T-cell (primary cell): ENCODE measurements at places on chromosomes 3 and 15. TPM values are rescaled to one million over a fixed set of nuclear protein-coding genes. Genes with fewer than 3 reads are reported as not detected.

Gene SCG5
- total RNA-seq: not detected

- no peak for DNase-seq
These were observed 47.3 kb downstream of the P3H2 start for GRCh38 chr3:190073264-190074008.

DNA sequence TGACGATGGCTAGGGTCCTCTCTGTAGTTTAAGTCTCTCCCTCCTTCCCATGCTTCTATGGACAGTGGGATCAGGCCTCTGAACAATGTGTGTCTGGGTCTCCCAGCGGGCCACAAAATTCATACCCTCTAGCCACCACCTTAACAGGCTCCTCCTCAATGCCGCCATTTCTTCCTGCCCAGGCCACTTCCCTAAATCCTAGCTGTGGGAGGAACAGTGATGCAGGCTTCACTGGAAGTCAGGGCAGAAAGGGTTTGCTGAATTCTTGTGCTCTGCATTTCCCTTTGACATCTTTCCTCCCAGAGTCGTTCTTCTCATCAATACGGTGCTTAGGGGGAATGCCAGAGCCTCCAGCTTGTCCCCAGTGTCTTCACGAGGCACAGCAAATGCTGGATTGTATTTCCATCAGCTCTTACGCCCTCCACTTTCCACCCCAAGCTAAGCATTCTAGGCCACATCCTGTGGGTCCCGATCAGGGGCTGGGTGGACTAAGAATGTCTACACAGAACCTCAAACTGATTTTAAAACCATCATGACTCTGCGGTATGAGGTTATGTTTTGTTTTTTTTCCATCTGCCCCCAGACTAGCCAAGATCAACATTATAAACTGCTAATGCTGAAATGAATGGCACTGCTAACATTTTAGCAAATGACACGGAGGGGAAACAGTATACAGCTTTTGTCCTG, 11.9 kb upstream of the LDHAL6B start:
- DNase-seq: no peak

DNA sequence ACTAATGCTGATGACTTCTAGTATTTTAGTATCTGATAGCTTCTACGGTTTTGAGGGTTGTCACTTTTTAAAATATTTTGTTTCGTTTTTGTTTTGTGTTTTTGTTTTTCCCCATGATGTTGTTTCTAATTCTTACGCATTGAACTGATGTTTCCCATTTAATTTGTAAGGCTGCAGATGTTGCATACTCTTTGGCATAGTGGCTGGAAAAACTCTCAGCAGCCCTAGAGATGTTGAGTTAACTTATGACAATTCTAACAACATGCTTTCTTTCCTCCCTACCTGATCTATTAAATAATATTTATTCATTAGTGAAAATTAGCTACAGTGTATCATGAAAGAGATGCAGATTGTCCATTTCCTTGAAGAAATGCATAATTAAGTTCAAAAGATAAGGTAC, 559.3 kb upstream of the GRM7 start:
- DNase-seq: no peak

Gene TBL1XR1
- 123 TPM for total RNA-seq

- no peak for DNase-seq
These were observed 476.8 kb downstream of the C3orf38 start for GRCh38 chr3:88626456-88627120.

DNA sequence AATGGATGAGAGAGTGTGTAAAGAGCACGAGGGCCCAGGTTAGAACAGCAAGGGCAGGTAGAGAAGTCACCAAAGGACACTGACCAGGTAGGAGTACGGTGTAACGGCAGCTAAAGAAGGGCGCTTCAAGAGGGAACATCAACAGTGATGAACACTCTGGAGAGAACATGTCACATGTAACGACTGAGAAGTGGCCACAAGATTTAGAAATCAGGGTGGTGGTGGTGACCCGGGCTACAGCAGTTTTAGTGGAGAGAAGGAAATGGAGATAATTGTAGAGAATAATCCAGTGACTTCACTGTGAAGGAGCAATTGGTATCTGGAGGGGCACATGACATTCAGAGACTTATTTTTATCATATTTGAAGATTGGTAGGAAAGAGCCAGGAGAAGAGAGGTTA, 1.2 kb upstream of the C15orf40 start:
- DNase-seq: no peak

DNA sequence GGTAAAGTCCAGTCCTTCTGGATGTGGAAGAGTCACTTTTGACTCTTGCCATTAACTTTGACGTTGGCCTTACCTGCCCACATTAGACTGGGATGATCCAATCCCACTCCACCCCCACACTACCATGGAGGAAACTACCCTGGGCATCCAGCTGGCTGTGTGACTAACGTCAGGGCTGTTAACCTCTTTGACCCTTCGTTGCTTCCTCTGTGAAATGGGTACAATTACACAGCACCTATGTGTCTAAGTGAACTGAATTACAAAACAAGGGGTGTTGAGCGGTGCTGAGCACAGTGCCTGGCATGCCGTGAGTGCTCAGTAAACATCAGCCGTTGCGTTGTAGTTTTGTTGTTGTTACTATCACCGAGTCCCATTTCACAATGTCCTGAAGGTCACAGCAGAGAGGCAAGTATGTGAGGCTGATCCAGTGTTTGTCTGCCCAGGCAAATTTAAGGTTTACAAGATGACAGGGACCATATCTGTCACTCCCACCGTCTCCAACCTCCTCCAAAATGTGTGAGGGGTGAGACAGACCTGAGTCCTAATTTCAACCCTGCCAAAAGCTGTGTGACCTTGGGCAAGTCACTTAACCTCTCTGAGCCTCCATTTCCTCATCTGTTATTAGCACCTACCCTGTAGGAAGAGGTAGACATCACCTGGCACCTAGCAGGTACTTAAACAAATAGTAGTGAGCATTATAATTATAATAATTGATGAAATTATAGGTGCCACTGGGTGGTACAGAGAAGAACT, 20.9 kb downstream of the WNT7A start:
- no peak for DNase-seq

- DNase-seq: no peak
These were observed 87.1 kb downstream of the ARNT2 start for GRCh38 chr15:80491163-80491847.

Gene SERPINI2
- total RNA-seq: not detected

GRCh38 chr3:42762046-42762724, 10.9 kb downstream of the CCDC13 start:
- no peak for DNase-seq

GRCh38 chr3:44365952-44366351, 27.4 kb downstream of the TCAIM start:
- DNase-seq: no peak

Gene ATRIP
- total RNA-seq: 7.8 TPM

Gene TMCO5A
- not detected for total RNA-seq

DNA sequence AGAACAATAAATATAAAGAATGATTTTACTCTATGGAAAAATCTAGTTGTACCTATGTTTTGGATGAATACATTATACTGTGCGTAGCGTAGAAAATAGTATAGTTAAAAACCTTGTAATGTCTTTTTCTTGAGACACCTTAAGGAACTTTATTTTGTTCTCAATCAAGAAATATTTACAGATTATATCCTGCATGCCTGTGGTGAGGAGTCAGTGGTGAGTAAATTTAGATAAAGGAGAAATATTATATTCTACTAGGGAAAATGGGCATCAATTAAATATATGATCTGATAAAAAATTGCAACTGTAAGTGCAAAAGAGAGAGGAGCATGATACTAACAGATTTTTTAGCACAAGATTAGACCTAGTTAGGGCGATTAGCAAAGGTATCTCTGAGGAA, 157.7 kb downstream of the RBMS3 start:
- no peak for DNase-seq

Gene CHST2
- total RNA-seq: 4.6 TPM

Gene BNC1
- not detected for total RNA-seq

GRCh38 chr3:146156666-146157314, 4.2 kb downstream of the PLOD2 start:
- DNase-seq: no peak

DNA sequence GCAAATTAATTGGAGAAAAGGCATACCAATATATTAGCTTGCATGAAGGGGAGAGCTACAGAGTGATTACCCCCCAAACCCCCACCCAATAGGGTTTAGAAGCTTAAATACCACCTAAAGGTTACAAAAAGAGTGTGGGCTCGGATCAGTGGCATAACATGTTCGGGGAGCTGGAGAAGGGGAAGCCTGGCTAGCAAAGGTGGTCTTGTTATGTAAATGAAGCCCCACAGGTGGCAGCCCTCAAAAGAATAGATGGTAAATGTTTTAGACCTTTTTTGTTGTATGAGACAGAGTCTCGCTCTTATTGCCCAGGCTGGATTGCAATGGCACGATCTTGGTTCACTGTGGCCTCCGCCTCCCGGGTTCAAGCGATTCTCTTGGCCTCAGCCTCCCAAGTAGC, 10.9 kb upstream of the PXK start:
- no peak for DNase-seq

Gene CCNB2
- 0.46 TPM for total RNA-seq

GRCh38 chr15:78923015-78923414, 21.8 kb downstream of the CTSH start:
- no peak for DNase-seq

Gene PDZRN3
- total RNA-seq: 0.16 TPM

DNA sequence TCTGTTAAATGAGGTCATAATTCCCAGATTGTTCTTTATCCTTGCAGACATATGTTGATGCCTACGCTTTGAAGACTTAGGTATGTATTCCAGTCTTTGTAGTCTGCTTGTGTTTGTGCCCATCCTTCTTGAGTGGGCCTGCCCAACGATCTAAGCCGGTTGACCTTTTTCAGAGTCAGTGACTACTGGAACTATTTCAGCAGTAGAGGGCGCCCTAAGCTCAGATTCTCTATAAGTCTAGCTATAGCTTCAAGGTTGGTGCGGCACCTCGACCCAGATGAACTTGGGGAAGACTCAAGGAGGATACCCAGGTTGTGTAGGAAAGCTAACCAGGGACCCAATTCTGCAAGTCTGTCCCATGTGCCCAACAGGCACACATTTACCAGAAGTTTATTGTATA, 228.8 kb upstream of the PPP2R3A start:
- DNase-seq: no peak

Gene ZBED2
- 0.82 TPM for total RNA-seq
